Skeletal muscle cell (primary cell): ENCODE measurements at places on chromosomes 5 and 9.

GRCh38 chr5:54205453-54205852, 104.9 kb downstream of the ARL15 start:
- no peak for DNase-seq

DNA sequence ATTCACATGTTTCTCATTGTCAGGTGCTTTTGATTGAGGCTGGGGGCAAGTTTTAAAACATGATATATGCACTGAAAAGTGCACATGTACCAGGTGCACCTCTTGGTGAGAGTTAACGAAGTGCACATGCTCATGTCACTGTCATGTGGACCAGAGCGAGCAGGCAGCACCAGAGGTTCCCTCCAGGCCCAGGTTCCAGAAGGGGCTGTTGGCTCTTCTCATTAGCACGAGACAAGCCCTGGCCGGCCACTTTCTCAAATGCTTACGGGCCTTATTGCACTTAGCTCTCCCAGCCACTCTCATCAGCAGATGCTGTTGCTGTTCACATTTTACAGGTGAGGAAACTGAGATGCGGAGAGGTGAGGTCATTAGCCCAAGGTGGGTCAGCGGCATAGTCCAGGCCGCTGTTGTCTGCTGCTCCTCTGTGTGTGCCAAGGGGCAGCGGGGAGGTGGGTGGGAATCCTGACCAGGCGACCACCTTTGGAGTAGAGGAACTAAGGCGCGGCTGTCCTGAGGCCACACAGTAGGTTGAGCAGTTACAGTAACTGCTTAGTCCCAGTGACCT, 27.4 kb downstream of the TENT4A start:
- DNase-seq: no peak

GRCh38 chr5:67059744-67060490, 136.7 kb downstream of the CD180 start:
- DNase-seq: peak; percentile 88

GRCh38 chr9:97768746-97769145, 71.6 kb upstream of the XPA start:
- no peak for DNase-seq

- no peak for DNase-seq
Observed at GRCh38 chr9:24518545-24518944, 27.2 kb downstream of the IZUMO3 start.

DNA sequence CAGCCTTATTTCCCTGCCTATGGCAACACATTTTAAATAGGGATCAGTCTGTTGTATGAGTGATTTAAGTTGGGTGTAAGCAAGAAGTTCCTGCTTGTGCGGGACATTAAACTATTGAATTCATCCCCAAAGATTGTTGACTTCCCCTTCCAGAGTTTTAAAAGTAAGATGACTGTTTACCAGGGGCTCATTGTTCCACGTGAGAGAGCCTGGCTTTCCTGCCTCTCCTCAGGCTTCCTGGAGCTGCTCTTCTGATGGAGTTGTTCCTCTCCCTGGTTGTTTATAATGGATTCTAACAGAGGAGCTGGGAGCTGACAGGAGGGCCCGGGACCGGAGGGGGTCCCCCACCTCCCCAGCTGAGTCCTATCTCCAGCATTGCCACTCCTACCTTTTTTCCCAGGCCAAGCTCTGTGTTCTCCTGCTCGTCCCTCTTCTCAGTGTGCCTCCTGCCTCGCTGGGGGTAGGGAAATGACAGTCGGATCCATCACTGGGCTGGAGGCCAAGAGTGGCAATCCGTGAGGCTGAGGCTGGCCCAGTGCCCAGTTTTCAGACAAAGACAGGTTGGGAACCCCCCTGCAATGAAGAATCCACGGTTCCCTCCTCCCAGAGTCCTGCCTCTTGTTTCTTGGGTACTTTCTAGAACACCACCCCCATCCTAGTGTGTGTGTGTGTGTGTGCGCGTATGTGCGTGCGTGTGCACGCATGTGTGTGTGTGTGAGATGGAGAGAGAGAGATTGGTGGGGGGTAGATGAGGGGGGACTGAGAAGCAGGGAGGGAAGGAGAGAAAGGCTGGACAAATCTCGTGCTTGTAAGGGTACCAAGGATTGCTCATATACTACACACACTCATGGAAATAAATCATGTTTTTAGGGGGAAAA, 123.7 kb upstream of the NFIB start:
- no peak for DNase-seq
